ENCODE measurements at places on chromosomes 2 and 18.

DNA sequence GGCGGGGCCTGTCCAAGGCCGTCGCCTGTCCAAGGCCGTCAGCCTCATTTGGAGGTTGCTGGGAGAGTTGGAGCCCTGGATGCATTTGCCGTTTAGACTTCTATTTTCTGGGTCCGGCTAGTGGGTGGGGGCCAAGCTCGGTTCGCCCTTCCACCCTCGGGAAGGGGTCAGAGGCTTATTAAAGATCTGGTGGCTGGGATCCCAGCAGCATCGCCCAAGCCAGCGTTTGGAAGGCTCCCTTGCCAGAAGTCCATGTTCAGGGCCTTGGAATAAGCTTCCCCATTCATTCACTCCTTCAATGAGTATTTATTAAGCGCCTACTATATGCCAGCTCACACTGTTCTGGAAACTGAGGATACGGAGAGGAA lies 516 bp upstream of the DOCK10 start:
- DNase-seq = no peak

DNA sequence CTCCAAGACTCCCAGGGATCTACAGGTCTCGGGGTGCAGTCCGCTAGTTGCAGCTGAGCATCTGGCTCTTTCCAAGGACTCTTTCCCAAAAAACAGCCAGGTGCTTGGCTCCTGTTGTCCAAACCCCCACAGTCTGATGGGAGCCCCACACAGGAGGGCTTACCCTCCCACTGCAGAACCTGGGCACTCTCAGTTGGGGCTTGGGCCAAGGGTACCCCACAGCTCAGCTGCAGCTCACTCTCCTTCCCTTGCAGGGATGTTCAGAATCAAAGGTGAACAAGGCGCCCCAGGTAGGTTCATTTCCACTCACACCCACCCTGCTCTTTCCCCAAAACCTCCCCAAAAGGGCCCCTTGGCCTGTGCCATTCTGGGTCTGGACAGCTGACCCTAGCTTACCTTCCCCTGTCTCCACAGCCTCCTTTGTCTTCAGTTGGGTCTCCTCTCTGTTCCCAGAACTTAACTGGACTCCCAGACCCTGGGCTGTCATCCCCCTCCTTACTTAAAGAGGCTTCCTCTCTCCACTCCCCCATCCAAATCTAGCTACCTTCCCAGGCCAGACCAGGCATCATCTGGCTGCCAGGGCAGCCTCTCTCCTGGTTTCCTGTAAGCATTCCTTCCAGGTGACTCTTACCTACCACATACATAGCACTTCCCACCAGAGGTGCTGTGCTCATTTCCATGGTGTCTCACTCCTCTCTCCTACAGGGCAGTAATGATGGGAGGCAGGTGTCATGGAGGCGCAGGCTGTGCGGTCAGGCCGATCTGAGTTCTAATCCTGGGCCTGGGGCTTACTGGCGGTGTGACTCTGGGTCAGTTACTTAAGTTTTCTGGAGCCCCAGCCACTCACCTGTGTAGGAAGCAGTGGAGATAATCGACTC lies 29.5 kb downstream of the MARCO start:
- DNase-seq = no peak

- peak; percentile 77 for DNase-seq
Observed at GRCh38 chr2:84938194-84938879, 32.6 kb upstream of the KCMF1 start.

GRCh38 chr2:23526114-23526513 lies 141.1 kb downstream of the KLHL29 start:
- no peak for DNase-seq

DNA sequence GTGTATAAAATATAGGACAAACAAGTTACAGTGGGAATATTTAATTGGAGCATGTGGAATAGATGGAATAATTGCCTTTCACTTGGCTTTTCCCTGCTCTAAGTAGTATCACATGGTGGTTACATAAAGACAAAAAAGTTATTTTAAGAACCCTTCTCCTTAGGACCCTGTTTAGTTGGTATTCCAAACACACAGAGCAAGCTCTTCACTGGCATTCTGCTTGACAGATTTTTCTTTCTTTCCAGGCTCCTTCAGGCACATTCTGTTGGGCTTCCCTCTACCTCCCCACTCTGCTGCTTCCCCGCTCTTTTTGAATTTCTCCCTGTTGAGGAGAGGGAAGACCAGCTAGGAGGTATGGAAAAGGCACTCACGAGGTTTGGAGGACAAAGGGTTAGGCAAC lies 29.0 kb upstream of the DARS1 start:
- DNase-seq = no peak

GRCh38 chr18:67043276-67043675 lies 439.4 kb upstream of the CDH19 start:
- no peak for DNase-seq

- no peak for DNase-seq
Observed at GRCh38 chr2:100238471-100238870, 83.8 kb downstream of the LONRF2 start.

DNA sequence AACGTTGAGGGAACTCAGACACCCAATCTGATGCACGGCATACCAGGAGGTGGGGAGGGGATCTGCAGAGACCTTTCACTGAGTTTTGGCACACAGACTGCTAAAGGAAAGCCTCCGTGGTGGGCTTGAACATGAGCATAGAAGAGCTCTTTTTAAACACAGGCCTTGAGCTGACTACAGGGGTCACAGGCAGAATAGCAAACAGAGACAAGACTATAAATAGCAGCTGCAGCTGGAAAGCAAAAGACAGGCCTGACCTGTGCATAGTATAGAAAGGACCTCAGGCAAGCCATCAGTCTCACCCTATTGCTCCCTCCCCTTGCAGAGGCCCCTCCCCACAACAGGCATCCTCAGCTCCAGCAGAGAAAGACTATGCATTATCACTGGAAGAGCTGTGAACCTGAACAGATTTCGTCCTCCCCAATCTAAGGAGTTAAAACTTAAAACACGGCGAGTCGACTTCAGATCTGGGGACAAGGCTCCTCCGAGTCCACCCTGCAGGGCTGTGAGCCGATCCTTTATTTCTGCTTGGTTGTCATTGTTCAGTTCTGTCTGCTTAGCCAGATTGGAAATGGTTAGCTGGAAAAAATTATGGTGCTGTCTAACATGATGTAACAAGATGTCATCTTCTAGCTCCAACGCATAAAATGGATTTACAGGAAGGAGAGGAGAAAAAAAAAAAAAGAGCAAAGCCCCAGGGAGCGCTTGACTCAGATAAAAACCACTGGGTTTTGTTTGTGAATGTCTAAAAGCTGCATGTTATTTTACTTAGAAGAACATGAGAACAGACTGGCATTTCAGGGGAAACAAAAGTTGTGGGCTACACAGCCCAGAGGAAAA lies 25.2 kb upstream of the LCLAT1 start:
- no peak for DNase-seq

- DNase-seq = no peak
Observed at GRCh38 chr2:131646669-131647297, 119.1 kb downstream of the CCDC74A start.

- no peak for DNase-seq
Observed at GRCh38 chr2:185522472-185522871, 216.1 kb upstream of the FSIP2 start.

GRCh38 chr2:113284476-113284875 lies 5.8 kb upstream of the PAX8 start:
- no peak for DNase-seq

- DNase-seq = peak; percentile 43
Observed at GRCh38 chr2:156436497-156437085, 412 bp downstream of the GPD2 start.

GRCh38 chr2:229779650-229780049 lies 65.3 kb upstream of the DNER start:
- DNase-seq = no peak

DNA sequence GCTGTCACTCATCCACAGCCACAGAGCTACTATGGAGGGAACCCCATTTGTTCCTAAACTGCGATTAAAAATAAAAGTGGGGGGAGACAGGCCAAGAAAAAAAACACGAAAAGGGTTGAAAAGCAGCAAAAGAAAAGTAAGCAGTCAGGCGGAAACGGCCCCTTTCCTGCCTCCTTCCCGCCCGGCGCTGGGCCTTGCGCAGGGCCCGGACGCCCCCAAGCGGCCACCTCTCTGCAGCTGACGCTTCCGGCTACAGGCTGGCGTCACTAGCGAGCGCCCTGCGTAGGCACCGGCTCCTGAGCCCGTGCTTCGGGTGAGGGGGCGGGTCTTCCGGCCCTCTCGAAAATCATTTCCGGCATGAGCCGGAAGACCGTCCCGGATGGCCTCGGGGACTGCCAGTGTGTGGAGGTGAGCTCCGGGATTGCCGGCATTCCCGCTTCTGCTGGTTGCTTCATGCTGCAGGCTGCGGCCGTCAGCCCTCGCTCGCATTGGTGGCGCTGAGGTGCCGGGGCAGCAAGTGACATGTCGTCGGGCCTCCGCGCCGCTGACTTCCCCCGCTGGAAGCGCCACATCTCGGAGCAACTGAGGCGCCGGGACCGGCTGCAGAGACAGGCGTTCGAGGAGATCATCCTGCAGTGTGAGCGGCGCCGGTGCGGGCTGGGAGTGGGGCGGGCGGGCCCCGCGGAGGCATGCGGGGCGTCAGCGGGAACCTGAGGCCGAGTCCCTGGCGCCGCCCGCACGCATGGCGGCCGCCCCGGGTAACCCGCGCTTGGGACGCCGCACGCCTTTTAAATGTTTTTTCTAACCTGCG lies at the start of gene ATG16L1:
Gene ATG16L1 (plus strand): TSS at position 368 of the 811 bp plus-strand sequence. CDS start 155 bp downstream, at position 523.
- DNase-seq = peak; percentile 98

GRCh38 chr2:128424406-128425171 lies 105.9 kb upstream of the HS6ST1 start:
- DNase-seq = no peak

GRCh38 chr2:84999553-84999955 lies 28.6 kb downstream of the KCMF1 start:
- peak; percentile 76 for DNase-seq

- no peak for DNase-seq
Observed at GRCh38 chr2:238726670-238727584, 121.0 kb upstream of the TWIST2 start.

GRCh38 chr2:128513961-128514283 lies 195.3 kb upstream of the HS6ST1 start:
- DNase-seq = peak; percentile 92

GRCh38 chr2:186968277-186968676 lies 119.3 kb upstream of the ZSWIM2 start:
- DNase-seq = no peak

DNA sequence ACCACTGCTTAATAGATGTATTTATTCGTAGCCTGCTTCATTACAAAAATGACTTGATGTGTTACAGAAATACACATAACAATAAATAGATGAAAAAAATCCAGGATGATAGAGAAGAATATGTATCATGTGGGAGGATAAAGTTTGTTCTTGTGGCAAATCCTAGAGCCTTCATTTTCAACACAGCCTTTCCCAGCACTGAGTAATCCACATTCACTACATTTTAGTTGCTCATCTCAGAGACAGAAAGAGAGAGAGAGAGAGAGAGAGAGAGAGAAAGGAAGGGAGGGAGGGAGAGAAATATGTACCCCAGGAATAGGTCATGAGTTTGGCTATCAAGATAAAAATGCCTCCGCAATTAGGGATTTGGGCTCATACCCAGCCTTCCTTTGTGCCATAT lies 144.3 kb downstream of the RBMS1 start:
- DNase-seq = no peak

- DNase-seq = no peak
Observed at GRCh38 chr2:96109361-96109680, 7.0 kb downstream of the ADRA2B start.

GRCh38 chr2:127097841-127098651 lies 8.9 kb downstream of the BIN1 start:
- DNase-seq = no peak

DNA sequence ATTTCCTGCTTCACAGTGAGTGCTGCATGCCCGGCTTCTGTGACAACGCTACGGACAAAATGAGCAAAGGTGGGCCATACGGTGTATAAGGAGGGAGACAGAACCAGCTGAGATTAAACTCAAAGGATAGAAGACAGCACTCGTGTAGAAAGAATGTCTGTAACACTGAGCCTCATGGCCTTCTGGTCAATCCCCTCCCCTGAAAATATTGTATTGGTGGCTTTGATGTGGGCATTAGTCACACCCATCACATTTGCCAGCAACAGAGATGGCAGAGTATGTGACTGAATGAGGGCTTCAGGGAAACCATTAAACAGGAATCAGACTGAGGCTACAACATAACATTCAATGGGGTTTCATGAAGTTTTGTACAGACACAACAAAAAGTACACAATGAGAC lies 287.8 kb upstream of the CCDC68 start:
- DNase-seq = no peak

GRCh38 chr18:26458526-26459232 lies 89.7 kb downstream of the KCTD1 start:
- peak; percentile 50 for DNase-seq

- no peak for DNase-seq
Observed at GRCh38 chr2:8352989-8353388, 328.9 kb upstream of the ID2 start.

DNA sequence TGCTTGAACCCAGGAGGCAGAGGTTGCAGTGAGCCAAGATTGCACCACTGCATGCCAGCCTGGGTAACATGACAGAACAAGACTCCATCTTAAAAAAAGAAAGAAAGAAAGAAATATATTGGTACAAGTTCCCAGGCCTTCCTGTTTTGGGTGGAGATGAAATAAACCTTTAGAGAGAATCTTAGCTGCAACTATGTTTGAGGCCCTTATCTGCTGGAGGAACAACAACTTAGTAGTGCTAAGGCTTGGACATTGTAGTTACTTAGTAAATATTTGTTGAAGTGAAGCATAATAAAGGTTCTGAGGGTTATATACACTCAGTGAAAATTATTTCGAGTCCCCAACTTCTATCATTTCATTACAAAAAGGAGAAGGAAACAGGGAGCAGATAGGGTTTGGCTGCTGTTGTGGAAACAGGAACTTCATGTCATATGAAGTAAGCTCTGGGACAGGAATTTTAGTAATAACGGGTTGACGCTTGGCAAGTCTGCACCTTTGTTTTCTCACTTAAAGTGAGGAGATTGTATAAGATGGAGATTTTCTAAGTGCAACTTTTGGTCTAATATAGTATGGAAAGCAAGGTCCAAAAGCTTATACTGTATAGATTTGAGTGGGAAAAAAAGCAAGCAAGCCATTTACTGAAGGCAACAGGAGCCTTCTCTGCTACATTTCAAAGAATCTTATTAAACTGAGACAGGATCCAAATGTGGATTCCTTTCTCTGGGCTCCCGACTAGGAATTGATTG lies 40.0 kb upstream of the AGPS start:
- peak; percentile 73 for DNase-seq

GRCh38 chr18:38368886-38369285 lies 803.3 kb upstream of the CELF4 start:
- no peak for DNase-seq

GRCh38 chr2:11071211-11071610 lies 84.1 kb upstream of the SLC66A3 start:
- peak; percentile 68 for DNase-seq

DNA sequence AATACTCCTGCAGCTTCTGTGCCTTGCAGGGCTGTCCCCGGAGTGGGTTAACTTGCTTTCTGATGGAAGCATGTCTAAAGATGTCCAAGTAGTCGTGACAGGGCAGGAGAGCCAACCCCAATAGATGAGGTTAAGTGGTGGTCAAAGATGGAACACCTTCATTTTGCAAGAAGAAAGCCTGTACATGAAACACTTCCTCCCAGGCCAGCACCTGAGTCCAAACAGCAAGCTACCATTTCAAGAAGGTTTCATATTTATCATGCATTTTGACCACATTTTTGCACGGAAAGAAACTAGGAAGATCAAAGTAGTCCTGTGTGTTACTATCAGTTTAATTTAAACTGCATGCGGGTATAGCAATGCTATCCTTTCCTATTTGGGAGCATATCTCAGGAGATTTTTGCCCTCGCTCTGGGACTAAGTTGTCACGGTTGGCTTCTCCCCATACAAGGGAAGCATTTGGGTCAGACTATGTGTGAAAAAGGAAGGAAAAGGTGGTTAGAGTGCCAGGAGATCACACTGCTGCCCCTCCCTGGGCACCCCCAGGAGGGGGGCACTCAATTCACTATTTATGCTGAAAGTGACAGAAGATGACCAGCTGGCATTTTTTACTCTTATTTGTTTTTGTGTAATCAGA lies 187.6 kb downstream of the ZNF521 start:
- DNase-seq = no peak

Data from inflammatory macrophage treated with lipopolysaccharide for 4 hours (primary cell).